ENCODE measurements at places on chromosomes 16 and 17.
A peak's percentile ranks its signal among the peaks of the same experiment; 100 is the strongest.

DNA sequence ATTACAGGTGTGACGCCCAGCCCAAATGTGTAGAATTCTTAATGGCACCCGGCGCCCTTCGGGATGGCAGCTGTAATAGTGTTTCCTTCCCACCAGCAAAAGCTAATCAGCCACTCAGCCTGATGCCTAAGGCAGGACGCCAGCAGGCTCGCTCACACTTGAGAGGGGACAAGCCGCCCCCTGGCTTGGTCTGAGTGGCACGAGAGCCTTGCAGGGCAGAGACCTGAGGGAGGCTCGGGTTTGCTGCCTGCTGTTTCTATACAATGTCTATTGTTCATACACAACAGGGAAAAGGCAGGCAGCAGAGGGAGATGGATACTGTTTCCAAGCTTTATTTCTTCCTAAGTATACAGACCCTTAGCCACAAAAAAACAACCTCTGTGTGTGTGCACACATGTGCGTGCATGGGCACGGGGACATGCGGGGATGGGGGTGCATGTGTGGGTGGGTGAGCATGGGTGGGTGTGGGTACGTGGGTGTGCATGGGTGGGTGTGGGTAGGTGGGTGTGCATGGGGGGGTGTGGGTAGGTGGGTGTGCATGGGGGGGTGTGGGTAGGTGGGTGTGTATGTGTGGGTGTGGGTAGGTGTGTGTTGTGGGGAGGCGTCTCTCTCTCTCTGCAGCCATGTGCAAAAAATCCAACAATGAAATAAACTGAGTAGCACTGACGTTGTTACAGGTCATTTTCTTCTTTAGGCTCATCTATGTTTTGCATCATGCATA is 10.0 kb downstream of the SLC38A8 start:
- DNase-seq = no peak

DNA sequence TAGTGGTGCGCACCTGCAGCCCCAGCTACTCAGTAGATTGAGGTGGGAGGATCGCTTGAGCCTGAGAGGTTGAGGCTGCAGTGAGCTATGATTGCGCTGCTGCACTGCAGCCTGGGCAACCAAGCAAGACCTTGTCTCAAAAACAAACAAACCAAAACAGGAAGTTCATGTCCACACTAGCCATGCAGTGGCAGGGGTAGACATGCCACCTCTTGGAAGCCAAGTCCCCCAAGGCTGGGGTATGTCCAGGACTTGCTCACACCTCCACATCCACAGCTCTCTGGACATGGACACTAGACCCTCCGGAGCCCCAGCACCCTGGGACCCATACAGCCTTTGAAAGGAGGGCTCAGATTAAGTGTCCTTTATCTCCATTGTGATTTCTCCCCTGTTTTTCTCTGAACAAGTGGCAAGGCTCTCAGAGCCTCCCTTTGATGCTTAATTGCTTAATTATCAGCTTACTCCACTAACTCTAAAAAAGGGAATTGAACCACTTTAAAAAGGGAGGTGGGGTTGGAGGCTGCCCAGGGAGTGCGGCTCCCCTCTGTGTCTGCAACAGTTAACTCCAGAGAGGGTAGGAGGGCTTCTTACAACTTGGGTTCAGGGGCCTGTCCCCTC is 424.6 kb upstream of the C16orf82 start:
- no peak for DNase-seq

GRCh38 chr16:23469814-23470213 is 16.8 kb upstream of the COG7 start:
- no peak for DNase-seq

- no peak for DNase-seq
Observed at GRCh38 chr17:45430006-45430737, 2.5 kb downstream of the ARHGAP27 start.

DNA sequence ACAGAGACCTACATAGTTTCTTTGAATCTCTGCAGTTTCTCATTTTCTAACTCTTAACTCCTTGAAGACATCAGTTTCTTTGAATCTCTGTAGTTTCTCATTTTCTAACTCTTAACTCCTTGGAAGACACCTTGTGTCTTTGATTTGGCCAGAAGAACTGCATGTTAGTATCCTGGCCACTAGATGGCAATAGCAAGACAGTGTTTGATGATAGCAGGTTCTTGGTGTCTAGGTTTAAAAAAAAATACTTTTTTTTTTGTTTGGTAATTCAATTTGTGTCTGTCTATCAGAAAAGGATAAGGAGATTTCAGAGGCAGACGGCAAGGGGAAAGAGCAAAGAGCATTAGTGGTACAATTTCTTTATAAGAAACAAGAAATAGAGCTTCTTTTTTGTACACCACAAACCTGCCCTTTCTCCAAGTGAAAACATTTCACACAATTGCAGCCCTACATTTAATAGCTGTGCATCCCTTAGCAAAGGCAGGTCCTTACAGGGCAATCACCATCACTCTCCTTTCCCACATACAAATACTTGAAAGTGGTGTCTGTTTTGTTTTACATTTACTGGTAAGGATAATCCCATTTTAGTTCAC is 1324.9 kb upstream of the CDH8 start:
- peak; percentile 17 for DNase-seq

DNA sequence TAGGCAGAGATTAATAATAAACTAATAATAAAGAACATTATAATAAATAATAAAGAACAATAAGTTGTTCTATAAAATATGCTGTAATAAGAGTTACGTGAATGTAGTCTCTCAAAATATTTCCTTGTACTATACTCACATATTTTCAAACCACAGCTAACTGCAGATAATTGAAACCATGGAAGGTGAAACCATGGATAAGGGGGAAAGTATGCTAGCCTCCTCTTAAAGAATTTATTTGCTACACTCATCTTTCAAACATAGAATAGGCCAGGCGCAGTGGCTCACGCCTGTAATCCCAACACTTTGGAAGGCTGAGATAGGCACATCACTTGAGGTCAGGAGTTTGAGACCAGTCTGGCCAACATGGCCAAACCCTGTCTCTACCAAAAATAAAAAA is 18.5 kb downstream of the CYTH1 start:
- DNase-seq = no peak
